ENCODE measurements at places on chromosomes 2 and 18. TPM values are rescaled to one million over a fixed set of nuclear protein-coding genes. Genes with fewer than 3 reads are reported as not detected.

The ANKRD30B gene
- not detected for total RNA-seq

The SERPINB11 gene
- total RNA-seq = not detected

The SPAST gene
- total RNA-seq = 33.6 TPM

The CYP27A1 gene
- total RNA-seq = 0.23 TPM

The RAD51AP2 gene
- not detected for total RNA-seq

The SCYGR6 gene
- not detected for total RNA-seq

The FAM237A gene
- not detected for total RNA-seq

The FEV gene
- not detected for total RNA-seq

The EMILIN1 gene
- 2.2 TPM for total RNA-seq

The MRPL30 gene
- total RNA-seq = 28.8 TPM

The HOXD13 gene
- total RNA-seq = not detected

The NOSTRIN gene
- not detected for total RNA-seq

The CCNYL1 gene
- 22.5 TPM for total RNA-seq

The IL36G gene
- total RNA-seq = not detected

The TACR1 gene
- total RNA-seq = not detected

The CXCR4 gene
- total RNA-seq = 289 TPM

The ZSWIM2 gene
- not detected for total RNA-seq

The APLF gene
- 6.8 TPM for total RNA-seq

The BMP10 gene
- not detected for total RNA-seq

The IGFBP5 gene
- not detected for total RNA-seq

The NT5C1B gene
- not detected for total RNA-seq

The AFF3 gene
- 131 TPM for total RNA-seq

The IL18R1 gene
- not detected for total RNA-seq

The CDKL4 gene
- total RNA-seq = not detected

The SCN7A gene
- total RNA-seq = not detected

The PIEZO2 gene
- 3.3 TPM for total RNA-seq

The FZD7 gene
- 1.2 TPM for total RNA-seq

The GAL3ST2 gene
- total RNA-seq = 1.1 TPM

The C2orf92 gene
- 11.2 TPM for total RNA-seq

The TMEM17 gene
- total RNA-seq = not detected

The POTEE gene
- total RNA-seq = 0.28 TPM

The ALPP gene
- total RNA-seq = not detected

The SMAD2 gene
- 84.8 TPM for total RNA-seq

The ALPI gene
- total RNA-seq = not detected

The RBM44 gene
- total RNA-seq = 0.72 TPM

The CIDEA gene
- not detected for total RNA-seq

The ZNF407 gene
- total RNA-seq = 12.1 TPM

The GBX2 gene
- not detected for total RNA-seq

The FBXO41 gene
- 52.2 TPM for total RNA-seq

The FAP gene
- total RNA-seq = not detected

The RGPD5 gene
- total RNA-seq = 4.6 TPM

The ANKRD29 gene
- not detected for total RNA-seq

The NEU2 gene
- total RNA-seq = not detected

The SH2D6 gene
- 3.5 TPM for total RNA-seq

The RAB11FIP5 gene
- 0.66 TPM for total RNA-seq

The RTP5 gene
- not detected for total RNA-seq

The CCDC74B gene
- total RNA-seq = 4.2 TPM

The C1GALT1C1L gene
- total RNA-seq = not detected

The ANKRD30BL gene
- not detected for total RNA-seq

The NEUROD1 gene
- total RNA-seq = not detected

The MC5R gene
- not detected for total RNA-seq

The MBOAT2 gene
- 0.93 TPM for total RNA-seq

The ASTL gene
- total RNA-seq = not detected

The MC4R gene
- not detected for total RNA-seq

The AMER3 gene
- not detected for total RNA-seq

The NETO1 gene
- total RNA-seq = not detected

The GATA6 gene
- not detected for total RNA-seq

Data from OCI-LY7 (cell line).